Posterior vena cava (tissue), 2 donors: ENCODE measurements at places on chromosomes 16 and 17. TPM values are rescaled to one million over a fixed set of nuclear protein-coding genes. Genes with fewer than 3 reads are reported as not detected.

The DHRS7C gene
- total RNA-seq, result not detected

The DNAAF8 gene
- 0.43 TPM for total RNA-seq

The WNK4 gene
- not detected for total RNA-seq

The PPM1E gene
- total RNA-seq, result not detected

The KRTAP3-1 gene
- total RNA-seq, result not detected

The CCL7 gene
- 0.52 TPM for total RNA-seq

The GNG13 gene
- total RNA-seq, result not detected

The ARMC5 gene
- total RNA-seq, result 8.3 TPM

The NQO1 gene
- 31.4 TPM for total RNA-seq

GRCh38 chr17:43199633-43200032 lies 12.0 kb upstream of the TMEM106A start:
- no peak for DNase-seq

- DNase-seq, result no peak
These were observed 402.4 kb downstream of the ZFHX3 start for GRCh38 chr16:72645538-72645937.

- DNase-seq, result no peak
These were observed 181.4 kb downstream of the MAF start for GRCh38 chr16:79419148-79419547.

GRCh38 chr16:24729951-24730815 lies 732 bp downstream of the TNRC6A start:
- DNase-seq, result no peak

GRCh38 chr16:85470873-85471272 lies 142.2 kb upstream of the GSE1 start:
- no peak for DNase-seq

- peak; percentile 81 for DNase-seq
These were observed 520 bp downstream of the JPT2 start for GRCh38 chr16:1678500-1679098.

- DNase-seq, result no peak
These were observed 617.7 kb upstream of the CDH11 start for GRCh38 chr16:65739518-65739917.

GRCh38 chr16:56196381-56196780 lies 5.1 kb downstream of the GNAO1 start:
- no peak for DNase-seq

GRCh38 chr16:85940214-85940613 lies 41.3 kb downstream of the IRF8 start:
- DNase-seq, result no peak

GRCh38 chr16:11097787-11098167 lies 153.4 kb downstream of the CLEC16A start:
- DNase-seq, result peak; percentile 19

DNA sequence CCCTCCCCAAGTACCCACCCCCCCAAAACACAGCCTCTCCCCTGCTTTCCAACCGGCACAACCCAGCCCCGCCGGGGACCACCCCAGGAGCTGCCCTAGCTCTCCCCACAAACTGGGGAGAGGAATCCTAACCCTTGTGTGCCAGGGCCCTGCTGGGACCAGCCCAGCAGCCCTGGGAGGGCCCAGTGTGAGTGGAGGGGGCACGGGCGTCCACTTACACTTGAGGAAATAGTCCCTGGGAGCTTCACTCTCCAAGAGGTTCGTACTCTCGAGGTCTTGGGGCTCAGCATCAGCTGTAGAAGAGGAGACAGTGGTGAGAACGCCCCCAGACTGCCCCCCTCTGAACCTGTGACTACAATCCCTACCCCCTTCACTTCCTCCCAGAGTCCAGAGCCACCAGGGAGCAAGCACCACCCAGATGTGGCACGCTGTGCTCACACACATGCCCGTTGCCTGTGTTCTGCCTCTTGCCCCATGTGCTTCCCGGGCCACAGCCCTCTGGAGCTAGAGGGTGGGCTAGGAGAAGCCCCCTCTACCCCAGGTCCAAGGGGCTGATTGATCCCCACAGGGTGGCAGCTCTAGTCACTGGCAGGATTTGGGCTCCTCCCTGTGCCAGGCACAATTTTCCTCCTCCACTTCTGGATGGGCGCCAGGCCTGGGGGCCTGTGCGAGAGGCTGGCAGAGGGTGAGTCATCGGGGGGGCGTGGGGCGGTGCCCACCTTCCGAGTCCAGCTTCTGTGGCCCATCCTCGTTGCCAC lies 3.0 kb downstream of the TRIM47 start:
- DNase-seq, result no peak

DNA sequence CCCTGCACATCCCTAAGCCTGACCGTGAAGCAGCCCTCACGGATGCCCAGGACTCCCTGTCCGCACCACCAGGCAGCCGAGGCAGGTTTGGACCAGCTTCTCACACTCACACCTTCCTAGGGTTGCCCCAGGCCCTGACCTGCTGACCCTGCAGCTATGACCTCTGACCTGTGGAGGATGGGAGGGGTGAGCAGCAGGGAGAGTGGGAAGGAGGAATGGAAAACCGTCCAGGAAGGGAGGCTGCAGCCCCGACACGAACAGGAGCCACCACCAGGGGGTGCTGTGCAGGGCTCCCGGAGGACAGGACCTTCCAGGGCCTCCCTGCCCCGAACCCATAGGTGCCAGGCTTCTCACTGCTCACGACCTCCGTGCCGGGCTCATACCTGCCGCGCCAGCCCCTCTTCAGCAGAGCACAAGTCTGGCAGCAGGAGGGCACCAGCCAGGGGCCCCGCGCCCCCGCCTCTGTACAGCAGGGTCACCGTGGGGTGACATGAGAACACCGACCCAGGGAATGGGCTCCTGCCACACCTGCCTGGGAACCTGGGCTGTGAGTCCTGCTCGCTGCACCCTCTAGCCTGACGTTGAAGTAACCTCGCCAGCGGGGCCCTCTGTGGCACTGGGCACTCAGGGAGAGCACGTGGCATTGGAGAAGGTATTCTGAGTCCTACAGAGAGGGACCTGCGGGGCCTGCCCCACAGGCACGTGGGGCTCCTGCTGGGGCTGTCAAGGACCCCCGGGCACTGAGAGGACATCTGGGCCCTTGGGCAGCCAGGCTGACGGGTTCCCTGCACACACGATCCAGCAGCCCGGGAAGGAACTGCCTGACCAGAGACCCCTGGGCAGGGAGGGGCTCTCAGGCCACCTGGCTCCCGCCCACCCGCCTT lies 37.6 kb downstream of the CTU2 start:
- DNase-seq, result peak; percentile 93

DNA sequence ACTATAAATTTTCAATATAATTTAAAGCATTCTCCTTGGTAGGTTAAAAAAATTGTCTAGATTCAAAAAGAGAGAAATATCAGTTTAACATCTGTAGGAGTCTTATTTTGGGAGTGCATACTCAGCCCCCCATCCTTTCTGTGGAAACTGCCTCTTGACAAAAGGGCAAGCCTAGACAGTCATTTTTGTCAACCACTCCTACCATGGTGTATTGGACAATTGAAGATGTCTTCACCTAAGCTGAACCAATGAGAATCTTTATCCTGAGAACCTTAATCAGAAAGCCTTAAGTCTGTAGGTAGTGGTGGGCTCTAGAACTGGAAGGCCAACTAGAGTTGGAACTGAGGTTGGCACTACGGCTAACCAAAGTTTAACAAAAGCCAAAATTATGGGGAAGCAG lies 65.7 kb upstream of the MED13 start:
- DNase-seq, result no peak

DNA sequence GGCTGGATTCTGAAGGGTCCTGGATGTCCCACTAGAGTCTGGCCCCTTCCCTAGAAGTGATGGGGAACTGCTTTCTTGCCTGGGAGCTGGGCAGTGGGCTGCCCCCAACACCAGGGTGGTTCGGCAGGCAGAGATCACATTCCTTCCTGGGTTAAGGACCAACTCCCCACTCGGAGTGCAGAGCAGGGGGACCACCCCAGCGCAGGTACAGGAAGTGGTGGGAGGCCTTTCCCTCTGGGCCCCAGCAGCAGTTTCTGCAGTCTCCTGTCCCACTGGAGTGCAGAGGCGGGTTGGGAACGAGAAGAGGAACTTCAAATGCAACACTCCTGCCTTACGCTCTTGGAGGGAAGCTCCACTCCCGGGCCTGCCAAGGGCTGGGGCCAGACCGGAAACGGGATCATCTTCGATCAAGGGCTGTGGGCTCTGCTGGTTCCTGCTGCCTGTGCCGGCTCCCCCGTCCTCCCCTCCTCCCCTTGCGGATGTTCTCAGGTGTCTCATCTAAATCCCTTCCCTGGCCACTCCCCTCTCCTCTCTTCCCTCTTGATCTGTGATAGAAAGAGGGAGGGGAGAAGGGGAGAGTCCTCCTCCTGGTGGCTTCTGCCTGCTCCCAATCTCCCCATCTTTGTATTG lies 9.0 kb upstream of the NGFR start:
- DNase-seq, result no peak

DNA sequence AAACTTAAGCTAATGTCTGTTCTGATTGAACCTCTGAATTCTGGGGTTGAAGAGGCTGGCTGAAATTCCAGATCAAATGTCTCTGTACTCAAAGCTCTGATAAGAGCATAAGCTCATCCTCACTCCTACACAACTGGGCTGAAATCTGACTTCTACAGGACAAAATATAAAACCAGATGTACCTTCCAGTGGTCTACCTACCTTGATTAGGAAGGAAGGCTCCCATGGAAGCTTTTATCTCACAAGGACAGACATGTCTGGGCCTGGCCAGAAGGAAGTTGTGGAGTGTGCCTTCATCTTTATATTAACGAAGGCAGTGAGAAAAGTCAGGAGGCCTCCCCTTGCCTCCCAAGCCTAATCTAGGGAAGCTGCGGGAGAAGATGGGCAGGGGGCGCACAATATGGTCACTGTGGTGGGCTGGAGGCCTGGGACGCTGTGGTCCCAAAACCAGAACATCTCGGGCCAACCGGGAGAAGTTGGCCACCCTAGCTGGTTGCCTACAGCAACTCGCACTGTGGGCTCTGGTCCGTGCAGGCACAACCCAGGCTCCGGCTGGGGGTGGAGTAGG lies 55.6 kb upstream of the LRRC37A3 start:
- DNase-seq, result no peak
